ENCODE measurements at places on chromosomes 3 and 15.
A peak's percentile ranks its signal among the peaks of the same experiment; 100 is the strongest.

GRCh38 chr15:48963524-48964113, at the start of gene SHC4:
Gene SHC4 (minus strand): TSS chr15:48963919. CDS start chr15:48963015, 904 bp downstream.
- peak; percentile 72 for DNase-seq

- no peak for DNase-seq
Observed at GRCh38 chr3:196168808-196169391, 42.3 kb downstream of the ZDHHC19 start.

DNA sequence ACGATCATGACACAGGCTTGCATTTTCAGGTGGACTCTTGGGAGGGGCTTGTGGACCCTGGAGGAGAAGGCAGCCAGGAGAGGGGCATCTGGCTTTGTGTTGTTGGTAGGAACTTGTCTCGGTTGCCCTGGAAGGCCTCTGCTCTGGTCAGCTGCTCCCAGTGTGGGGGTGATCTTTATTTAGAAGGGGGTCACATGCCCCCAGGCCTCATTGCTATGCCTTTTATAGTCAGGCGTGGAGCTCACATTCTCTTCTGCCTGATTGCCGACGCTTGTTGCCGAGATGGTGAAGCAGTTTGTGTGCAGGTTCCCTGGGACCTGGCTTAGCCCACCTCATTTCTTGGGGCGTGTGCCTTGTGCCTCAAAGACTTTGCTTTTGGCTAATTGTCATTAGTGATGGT, 66.6 kb downstream of the IGF1R start:
- DNase-seq: no peak

DNA sequence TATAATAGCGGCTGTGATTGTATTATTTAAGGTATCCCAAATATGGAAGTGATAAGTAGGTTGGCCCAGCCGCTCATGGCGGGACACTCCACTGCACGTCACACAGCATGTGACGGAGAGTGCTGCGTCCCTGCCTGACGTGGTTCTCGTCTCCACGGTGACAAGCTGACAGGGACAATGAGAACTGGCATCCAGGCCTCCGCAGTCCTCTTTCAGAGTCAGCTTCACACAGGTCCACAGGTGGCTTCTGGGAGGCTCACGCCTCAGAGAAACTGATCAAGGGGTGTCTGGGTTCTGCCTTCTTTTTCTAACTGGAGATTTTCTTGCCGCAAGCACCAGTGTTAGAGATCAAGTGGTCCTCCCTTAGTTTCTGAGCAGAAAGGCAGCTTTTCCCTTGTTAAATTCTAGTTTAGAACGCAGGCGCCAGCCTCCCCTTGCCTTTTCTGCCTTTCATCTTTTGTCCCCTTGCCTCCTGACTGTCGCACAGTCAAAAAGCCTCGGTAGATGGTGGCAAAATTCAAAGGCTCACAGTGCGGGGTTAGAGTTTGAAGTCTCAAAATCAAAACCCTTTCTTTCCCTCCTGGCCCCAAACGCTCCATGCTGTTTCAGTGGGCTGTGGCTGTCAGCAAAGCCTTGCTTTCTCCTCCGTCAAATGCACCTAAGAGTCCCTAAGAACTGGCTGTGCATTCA, 120.9 kb downstream of the ATP10A start:
- no peak for DNase-seq

GRCh38 chr15:45918839-45919238, 284.0 kb downstream of the SQOR start:
- DNase-seq: no peak

- no peak for DNase-seq
Observed at GRCh38 chr3:55623786-55624185, 136.7 kb upstream of the WNT5A start.

DNA sequence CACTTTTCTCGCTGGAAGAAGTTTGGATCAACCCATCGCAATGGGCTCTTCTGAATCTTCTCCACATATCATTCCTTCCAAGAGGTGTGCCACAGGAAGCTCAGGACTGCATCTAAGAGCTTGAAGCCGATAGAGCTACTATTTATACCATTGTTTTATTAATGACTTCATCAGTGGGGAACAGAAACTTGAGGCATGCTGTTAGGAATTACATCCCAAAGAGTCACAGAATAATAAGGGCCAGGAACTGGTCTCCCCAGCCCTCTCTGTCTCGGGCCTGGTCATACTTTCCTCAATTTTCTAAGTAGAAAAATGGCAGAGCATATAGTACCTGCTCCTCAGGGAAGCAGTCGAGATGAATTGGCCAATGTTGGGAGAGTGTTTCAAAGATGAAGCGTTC, 16.9 kb upstream of the C15orf61 start:
- no peak for DNase-seq

GRCh38 chr3:4746241-4746958, 232.8 kb upstream of the BHLHE40 start:
- DNase-seq: no peak

GRCh38 chr3:124168271-124168670, 176.3 kb upstream of the ROPN1 start:
- no peak for DNase-seq

GRCh38 chr3:194401868-194402329, 2.8 kb upstream of the GP5 start:
- no peak for DNase-seq

DNA sequence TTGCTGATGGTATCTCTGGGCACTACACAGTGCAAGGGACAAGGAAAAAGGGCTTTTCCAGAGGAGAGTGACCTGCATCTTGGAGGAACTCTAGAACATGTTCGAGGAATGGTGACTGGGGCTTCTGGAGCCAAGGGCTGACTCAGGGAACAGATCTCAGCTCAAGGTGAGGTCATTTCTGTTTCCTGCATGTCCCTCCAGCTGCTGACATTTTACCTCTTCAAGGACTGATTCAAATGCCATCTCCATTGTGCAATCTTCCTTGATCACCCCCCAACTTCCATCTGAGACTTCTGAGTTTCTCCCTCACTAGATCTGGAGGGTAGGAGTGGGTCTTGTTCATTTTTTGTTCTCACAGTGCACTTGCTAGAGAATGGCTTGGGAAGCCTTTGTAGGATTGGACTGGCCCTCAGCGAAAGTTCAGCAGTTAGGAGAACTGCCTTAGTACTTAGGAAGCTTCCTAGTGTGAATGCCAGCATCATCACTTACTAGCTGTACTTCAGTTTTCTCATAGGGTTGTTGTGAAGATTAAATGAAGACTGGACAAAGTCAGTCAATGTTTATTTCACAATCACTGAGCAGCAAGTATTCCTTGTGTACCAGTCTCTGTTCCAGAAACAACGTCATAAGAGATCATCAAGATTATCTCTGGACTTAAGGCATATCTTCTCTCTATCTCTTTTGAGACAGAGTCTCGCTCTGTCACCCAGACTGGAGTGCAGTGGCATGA, 2.6 kb upstream of the IDH3A start:
- no peak for DNase-seq

DNA sequence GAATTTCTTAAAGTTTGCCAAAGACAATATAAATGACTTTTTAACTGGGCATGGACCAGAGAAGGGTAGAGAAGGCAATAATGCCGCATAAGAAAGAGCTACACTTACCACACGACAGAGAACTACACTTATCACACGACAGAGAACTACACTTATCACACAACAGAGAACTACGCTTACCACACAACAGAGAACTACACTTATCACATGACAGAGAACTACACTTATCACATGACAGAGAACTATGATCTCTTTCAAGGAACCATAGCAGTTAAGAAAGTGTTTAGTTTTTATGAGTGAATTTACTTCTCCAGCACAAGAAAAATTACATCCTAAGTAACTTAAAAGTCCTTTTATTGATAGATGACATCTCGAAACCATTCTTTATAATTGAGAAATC, 32.0 kb downstream of the DCUN1D1 start:
- no peak for DNase-seq

GRCh38 chr3:183844606-183845005, 19.2 kb upstream of the MAP6D1 start:
- DNase-seq: no peak

DNA sequence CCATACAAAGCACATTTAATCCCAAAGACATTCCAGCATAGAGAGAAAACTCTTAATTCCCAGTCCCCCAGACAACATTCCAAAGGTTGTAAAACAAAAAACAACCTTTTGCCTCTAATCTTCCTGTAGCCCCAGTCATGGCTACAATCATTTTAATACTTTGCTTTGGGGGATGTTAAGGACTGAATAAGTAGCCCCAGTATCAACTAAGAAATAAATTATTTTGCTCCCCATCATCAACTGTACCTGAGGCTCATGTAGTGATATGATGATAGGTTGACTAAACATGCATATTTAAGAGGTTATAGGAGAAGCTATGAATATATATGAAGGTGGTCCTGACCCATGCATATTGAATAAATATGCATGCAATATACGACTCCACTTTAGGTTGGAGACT, 40.6 kb downstream of the PRR20G start:
- no peak for DNase-seq

GRCh38 chr3:181796641-181797040, 84.9 kb downstream of the SOX2 start:
- no peak for DNase-seq

Measured in HuH-7 (cell line).